Caki2 (cell line): ENCODE measurements at places on chromosomes 2 and 18.
A peak's percentile ranks its signal among the peaks of the same experiment; 100 is the strongest.

- peak; percentile 54 for DNase-seq
Measured at GRCh38 chr2:108536133-108536780, 2.0 kb downstream of the LIMS1 start.

GRCh38 chr2:38176619-38177021 lies 100.7 kb upstream of the CYP1B1 start:
- DNase-seq: peak; percentile 77

GRCh38 chr2:43766006-43766405 lies 7.8 kb upstream of the DYNC2LI1 start:
- peak; percentile 75 for DNase-seq

- no peak for DNase-seq
Measured at GRCh38 chr2:31505111-31505510, 75.6 kb downstream of the SRD5A2 start.

- DNase-seq: no peak
Measured at GRCh38 chr18:24400587-24400986, 3.0 kb upstream of the OSBPL1A start.

DNA sequence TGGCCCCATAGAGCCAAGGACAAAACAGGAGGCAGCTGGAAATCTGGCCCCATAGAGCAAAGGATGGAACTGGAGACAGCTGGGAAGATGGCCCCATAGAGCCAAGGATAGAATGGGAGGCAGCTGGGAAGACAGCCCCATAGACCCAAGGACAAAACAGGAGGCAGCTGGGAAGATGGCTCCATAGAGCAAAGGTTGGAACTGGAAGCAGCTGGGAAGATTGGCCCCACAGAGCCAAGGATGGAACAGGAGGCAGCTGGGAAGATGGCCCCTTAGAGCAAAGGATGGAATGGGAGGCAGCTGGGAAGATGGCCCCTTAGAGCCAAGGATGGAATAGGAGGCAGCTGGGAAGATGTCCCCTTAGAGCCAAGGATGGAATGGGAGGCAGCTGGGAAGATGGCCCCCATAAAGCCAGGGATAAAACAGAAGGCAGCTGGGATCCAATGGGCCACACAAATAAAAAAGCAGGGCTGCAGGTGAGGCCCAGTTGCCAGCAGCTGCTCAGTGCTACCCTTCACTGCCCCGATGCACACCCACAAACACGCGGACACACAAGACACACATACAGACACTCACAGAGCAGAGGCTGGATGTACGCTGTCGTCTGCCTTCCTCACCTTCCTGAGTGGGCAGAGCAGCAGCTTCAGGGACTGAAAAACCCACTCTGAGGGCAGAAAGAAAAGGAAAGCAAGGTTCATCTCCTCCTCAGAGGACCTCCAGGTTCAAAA lies 505.4 kb upstream of the MYT1L start:
- no peak for DNase-seq
